ENCODE measurements at places on chromosomes 3 and 15. TPM values are rescaled to one million over a fixed set of nuclear protein-coding genes. Genes with fewer than 3 reads are reported as not detected.

DNA sequence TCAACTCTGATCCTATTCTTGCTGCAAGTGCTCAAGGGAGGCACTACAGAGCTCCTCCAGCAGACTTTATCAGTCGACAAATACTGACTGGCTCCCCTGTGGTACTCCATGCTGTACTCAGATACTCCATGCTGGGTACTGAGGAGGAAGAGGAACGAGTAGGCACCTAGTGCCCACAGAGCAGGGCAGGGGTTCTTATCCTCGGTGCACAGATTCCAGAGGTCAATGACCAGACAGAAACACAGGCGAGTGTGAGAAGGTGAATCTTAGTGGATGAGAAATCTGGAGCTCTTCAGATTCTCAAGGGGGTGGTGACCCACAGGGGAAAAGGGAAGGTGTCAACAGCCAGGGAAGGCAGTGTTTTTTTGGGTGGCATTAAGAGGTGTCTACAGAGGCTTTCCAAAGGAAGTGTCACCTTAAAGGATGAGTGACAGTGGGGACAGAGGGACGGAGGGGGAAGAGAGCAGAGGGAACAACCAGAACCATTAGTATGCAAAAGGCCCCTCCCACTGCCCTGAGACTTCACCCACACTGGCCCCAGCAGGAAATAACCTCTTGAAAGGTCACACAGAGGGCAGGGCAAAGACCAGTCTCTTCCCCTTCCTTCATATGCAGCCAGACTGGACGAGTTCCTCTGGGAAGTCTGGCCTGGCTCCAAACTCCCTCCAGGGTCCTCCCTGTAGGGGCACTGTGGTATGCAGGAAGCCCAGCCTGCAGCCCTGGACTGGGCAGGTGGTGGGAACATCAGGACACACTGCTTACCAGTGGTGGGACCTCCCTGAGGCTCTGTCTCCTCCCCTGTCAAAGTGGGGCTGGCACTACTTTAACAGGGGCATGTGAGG lies 27.5 kb downstream of the CCDC12 start:
- DNase-seq, result no peak

GBE1 gene
- 21.2 TPM for total RNA-seq

DNA sequence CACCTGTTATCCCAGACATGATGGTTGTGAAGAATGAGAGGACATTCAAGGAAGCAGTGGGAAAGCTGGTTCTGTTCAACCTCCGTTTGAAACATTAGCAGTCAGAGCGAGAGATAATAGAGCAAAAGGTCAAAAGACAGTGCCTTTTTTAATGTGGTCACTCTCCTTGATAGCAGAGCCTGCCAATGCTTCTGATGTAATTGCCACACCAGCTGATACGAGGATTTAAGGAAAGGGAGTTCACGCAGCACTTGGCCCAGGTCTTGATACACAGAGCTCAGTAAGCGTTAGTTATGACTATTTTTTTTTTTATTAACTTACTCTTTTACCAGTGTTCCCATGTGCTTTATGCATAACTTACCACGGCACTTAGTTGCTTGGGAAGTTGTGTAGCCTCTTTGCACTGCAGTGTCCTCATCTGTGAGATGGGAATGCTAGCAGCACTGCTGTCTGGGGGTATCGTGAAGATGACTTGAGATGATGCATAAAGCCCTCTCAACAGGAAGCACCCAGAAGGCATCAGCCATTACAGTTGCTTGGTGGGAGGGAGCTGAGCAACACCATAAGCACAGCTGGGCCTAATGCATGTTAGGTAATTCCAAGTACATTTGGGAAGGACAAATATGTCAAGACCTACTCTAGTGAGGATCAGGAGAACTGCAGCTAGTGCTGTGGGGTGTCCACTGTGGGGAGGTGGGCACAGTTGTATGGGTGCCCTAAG lies 123.3 kb upstream of the RASGRP1 start:
- DNase-seq, result no peak

GRCh38 chr3:32239307-32240158 lies 1.1 kb downstream of the CMTM8 start:
- DNase-seq, result no peak

GOLGA8J gene
- 0.40 TPM for total RNA-seq

PLSCR5 gene
- 0.88 TPM for total RNA-seq

DNA sequence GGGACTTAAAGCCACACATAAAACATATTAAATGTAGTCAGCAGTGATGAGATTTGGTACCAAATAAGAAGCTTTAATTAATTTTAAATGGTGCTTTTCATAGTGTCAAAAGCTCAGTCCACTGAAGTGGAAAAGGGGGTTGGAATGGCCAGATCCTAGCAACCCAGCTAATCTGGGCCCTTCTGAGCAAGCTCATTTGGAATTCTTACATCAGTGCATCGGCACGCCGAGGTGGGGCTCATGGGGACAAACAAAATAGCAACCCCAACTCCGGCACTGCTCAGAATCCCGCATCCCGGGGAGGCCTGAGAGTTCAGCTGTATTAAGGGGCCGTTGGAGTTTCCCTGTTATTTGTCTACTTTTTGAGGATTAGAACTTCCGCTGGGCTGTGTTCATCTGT lies 526.4 kb downstream of the SOX2 start:
- DNase-seq, result no peak

- DNase-seq, result no peak
These were observed 10.7 kb downstream of the WHAMM start for GRCh38 chr15:82820128-82820527.

DNAH12 gene
- total RNA-seq, result 2.8 TPM

DNA sequence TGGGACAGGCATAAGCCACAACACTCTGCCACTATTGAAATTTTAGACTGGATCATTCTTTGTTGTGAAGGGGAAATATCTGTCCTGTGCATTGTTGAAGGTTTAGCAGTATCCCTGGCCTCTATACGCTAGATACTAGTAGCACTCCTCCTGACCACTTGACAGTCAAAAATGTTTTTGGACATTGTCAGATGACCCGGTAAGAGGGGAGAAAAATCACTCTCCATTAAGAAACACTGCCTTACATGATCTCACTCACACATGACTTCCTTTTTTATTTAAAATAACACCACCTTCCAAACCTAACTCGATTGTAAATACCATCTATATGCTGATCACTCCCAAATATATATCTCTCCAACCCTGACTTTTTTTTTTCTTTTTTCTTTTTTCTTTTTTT lies 15.3 kb upstream of the HLTF start:
- no peak for DNase-seq

DNA sequence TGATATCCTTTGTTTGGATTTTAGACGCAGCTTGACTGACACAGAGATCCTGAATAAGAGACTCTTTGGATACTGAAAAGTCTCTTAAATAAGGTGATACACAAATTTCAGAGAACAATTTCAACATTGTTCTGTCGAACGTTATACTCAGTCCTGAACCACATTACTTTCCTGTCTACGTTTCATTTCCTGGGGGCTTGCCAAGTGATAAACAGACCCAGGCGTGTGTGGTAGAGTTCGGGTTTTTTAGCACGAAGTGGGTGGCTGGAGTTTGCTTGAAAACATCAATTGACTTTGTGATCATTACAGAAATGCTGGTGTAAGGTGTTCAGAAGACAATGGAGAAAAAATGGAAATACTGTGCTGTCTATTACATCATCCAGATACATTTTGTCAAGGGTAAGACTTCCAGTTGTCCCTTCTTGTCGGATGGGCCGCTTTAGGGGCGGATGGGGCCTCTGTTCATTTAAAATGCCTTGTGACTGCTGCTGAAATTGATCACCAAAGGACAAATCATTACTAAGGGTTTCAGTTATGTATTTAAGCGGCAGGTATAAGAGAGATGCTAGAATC lies at the start of gene CD96:
TSS of gene CD96 (plus strand) at position 287 of the 573 bp plus-strand sequence. CDS start at position 339, 52 bp downstream.
- DNase-seq, result peak; percentile 45

GRCh38 chr3:198022604-198023003 lies 62.6 kb downstream of the LMLN start:
- no peak for DNase-seq

Data from spinal cord (tissue), 10 donors.